ENCODE measurements at places on chromosomes 11 and 22.

GRCh38 chr22:46072110-46072881, 78.0 kb upstream of the PPARA start:
- DNase-seq = peak; percentile 72

GRCh38 chr11:66878474-66878873, 21.6 kb downstream of the LRFN4 start:
- DNase-seq = peak; percentile 37

- DNase-seq = no peak
These were observed 42.6 kb downstream of the TEAD1 start for GRCh38 chr11:12716816-12717215.

GRCh38 chr11:77301510-77301909, at the start of gene GDPD4:
TSS of gene GDPD4 (minus strand) at chr11:77301686. CDS start at chr11:77285137, 16,549 bp downstream.
- no peak for DNase-seq

DNA sequence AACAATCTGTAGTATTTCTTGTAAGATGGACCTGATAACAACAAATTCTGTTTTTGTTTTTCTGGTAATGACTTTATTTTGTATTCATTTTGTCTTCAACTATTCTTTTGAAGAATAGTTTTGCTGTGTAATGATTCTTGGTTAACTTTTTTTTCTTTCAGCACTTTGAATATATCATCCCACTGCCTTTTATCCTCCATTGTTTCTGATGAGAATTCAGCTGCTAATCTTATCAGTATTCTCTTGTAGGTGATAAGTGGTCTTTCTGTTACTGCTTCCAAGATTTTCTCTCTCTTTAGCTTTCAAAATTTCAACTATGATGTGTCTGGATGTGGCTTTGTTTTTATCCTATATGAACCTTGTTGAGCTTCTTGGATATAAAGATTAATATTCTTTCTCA, 21.5 kb downstream of the GALNT18 start:
- no peak for DNase-seq

DNA sequence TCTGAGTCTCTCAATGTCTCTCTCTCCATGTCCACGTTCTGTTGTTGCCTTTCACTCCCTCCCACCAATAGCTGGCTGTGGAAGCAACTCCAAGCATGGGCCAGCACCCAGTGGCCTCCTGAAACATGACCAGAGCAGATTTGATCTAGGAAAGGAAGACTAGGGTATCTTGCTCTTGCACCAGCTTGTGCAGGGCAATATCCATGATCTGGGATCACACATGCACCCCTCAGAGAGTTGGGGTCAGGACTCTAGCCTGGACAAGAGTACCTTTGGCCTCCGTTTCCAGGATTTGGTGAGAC, 34.5 kb upstream of the RIC3 start:
- no peak for DNase-seq

DNA sequence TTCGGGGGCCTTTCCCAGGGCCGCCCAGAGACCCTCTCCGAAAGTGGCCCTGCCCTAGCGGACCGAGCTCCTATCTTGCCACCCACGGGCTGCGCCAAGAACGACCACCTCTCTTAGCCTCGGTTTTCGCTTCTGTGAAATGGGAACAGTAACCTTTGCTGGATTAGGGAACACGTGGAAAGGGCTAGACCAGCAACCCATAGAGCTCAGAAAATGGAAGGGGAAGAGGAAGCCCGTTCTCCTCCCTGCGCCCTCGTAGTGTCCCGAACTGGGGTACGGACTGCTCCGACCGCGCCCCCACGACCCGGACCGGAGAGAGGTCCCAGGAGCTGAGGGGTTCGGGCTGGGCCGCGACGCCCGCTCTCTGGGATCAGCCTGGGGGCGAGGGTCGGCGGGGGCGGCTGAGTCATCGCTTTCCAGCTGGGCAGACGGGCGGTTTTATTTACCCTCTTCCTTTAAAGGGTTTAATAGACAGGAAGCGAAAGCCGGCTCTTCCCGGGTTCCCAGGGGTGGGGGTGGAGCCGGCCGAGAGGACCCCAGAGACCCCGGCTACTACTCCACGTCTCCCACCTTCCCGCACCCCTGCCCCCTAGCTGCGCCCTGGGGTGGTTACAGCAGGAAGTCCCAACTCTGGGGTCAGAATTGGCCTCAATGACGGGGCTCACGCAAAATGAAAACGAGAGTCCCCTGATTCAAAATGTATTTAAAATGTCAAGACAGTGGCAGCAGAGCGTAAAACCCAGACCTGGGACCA, 907 bp upstream of the PHLDA2 start:
- no peak for DNase-seq

DNA sequence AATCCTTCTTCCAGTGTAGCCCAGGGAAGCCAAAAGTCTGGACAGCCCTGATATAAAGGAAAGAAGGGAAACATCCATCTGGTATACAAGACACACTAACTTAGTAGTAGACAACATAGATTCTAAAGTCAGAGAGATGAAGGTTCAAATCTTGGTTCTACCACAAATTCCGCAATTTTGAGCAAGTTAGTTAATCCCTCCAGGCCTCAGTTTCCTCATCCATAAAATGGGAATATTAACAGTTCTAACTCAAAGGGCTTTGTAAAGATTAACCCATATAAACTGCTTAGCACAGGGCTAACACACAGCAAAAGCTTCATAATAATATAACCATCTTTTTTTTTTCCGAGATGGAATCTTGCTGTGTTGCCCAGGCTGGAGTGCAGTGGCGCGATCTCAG, 10.7 kb downstream of the LRP4 start:
- DNase-seq = no peak

- DNase-seq = no peak
These were observed 69.2 kb upstream of the OR9G4 start for GRCh38 chr11:56817661-56818060.

- peak; percentile 74 for DNase-seq
These were observed at the start of gene P4HA3 for GRCh38 chr11:74311352-74311926. TSS of gene P4HA3 (minus strand) at chr11:74311640. CDS start at chr11:74311611, 29 bp downstream.

All from left hindlimb (tissue), 1 donor.